GM18507 (cell line): ENCODE measurements at places on chromosomes 12 and 14.

DNA sequence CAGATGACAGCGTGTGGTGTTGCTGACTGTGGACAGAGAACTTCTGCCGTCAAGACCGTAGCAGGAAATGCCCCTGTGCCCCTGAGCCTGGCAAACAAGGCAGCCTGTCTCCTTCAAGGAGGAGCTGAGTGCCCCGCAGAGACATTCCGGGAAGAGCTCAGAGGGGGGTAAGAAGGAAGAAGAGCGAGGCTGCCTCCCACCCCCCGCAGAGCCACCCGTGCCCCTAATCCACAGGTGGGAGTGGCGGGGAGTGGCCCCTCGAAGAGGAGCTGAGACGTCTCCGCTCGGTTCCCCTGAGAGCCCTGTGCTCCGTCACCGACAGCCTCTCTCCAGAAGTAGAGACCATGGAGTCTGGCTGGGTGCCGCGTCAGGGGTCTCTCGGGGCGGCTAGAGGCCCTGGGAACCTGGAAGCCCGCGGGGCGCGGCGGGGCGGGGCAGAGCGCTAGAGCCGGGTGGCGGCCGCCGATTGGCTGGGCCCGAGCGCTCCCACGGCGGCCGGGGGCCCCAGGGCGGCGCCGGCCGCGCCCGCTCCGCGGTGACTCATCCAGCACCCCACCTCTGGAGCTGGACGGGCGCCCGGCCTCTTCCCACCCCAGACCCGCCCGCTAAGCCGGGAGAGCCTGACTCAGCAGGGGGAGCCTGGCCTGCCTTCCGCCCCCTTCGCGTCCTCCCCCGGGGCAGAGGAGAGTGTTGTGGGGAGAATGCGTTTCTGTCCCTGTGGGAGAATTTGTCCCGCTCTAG lies 25.2 kb upstream of the KRT78 start:
- no peak for DNase-seq

DNA sequence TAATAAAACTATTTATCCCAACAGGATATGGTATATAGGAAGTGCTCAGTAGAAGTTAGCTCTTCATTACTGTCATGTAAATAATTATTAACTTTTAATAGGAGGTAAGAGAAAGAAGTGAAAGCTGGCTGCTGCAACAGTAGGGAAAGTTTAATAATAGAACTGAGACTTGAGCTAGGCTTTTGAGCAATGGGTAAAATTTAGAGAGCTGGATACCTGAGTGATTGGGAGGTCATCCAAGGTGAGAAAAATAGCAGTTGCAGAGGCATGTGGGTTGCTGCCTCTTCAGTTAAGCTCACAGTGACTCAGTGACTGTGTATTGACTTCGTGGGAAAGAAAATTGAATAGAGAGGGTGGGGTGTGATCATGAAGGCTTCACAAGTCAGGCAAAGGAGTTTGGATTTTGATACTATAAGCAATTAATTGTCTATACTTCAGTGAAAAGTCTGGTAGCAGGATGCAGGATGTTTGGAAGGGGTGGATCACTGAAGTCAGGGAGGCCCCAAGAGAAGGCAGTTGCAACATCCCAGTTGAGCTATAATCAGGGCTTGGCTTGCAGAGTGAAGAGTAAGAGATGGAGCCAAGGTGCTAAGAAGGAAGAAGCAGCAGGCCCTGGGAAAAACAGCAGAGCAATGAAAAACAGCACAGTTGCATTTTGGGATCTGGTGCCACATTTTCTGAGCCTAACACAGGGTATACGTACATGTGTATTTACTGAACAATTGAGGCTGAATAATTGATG lies 172.0 kb upstream of the FRMD6 start:
- DNase-seq = peak; percentile 5

DNA sequence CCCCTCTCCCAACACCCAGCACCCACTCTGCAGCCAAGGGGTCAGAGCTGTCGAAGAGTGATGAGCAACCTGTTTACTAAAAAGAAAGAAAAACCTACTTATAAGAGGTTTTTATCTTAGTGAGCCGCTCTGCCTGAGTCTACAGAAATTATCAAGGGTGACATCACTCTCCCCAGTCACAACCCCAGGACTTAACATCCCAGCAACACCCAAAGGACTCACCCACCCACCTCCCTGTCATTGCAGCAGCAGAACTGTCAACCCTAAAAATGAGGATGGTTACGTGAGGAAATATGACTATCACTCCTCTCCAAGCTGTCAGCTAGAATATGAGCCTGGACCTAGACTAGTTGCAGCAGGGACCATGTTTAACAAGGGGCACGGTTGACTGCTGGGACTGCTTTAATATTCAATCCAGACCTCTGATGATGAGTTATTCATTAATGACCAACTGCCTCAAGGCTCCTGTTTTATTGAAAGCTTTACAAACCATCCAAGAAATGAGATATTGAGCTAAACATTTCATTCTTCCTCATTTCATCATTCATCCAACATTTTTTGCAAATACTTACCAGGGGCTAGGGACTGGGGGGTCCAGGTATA lies 53.9 kb upstream of the FICD start:
- no peak for DNase-seq

GRCh38 chr12:94175763-94176668 lies 27.6 kb downstream of the PLXNC1 start:
- no peak for DNase-seq

- DNase-seq = no peak
These were observed 32.9 kb upstream of the P2RX7 start for GRCh38 chr12:121099779-121100178.

- DNase-seq = no peak
These were observed 12.2 kb downstream of the PRORP start for GRCh38 chr14:35134329-35135123.

DNA sequence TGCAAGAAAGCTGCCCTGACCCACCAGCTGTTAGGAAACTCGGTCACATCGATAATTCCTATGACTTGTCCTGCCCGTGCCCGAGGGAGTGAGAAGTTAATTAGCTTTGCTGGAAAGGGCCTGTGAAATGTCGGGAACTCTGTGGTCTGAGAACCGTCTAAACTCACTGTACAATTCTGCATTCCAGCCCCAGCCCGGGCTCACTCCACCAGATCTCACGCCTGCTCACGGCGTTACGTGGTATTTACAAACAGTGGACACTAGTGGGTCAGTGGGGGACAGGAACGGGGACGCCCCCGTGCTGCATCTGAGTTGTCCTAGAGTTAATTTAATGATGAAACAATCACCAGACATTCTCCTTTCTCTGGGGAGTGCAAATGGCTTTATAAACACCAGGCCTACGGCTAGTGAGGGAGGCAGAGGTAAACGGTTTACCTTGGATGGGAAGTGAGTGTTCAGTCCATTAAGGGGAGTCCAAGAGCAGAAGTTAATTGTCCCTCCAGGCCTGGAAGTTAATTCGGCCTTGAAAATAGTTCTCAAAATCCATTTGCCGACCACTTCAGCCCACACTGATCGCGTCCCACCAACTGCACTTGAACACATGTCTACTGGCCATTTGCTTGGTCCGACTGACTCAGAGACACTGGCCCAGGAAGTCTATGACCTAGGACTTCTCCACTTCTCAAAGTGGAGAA lies 93.5 kb upstream of the MED13L start:
- DNase-seq = no peak

- DNase-seq = no peak
These were observed 1.4 kb downstream of the SERPINA11 start for GRCh38 chr14:94451091-94451771.

GRCh38 chr14:101222362-101223070 lies 319.0 kb upstream of the RTL1 start:
- no peak for DNase-seq

DNA sequence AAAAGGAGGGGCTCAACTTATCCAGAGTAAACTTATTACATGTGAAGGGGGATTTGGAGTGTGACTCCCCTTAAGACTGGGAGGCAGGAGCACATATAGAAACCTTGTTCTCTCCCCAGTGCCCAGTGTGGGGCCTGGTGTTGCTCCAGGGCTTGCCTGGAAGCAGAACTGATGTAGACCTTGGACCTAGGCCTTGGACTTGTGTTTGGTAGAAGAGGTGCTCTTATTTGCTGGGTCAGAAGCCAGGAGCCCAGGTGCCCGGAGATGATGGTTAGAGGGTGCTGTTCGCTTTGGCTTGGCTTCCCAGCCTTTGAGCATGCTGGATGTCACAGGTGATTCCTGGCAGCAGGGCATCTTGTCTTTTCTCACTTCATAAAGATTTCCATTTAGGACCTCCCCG lies 110.4 kb downstream of the SMOC1 start:
- DNase-seq = no peak

DNA sequence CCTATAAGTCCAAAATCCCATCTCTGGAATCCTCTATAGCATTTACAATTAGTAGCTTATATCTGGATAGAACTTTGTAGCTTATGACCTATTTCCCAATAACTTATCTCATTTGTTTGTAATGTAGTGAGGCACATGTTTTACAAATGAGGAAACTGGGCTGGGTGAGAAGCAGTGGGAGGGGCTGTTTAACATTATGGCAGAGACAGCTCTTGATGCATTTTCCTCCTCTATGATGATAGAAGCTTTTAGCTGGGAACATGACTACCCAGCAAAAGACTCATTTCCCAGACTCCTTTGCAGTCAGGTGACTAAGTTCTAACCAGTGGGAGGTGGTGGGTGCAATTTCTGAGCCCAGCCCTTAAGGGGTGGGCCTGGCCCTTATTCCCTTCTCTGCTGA lies 179.7 kb downstream of the TTC8 start:
- no peak for DNase-seq

- DNase-seq = no peak
These were observed 63.7 kb upstream of the DNM1L start for GRCh38 chr12:32615441-32615840.
